ENCODE measurements at places on chromosomes 7 and 10.

DNA sequence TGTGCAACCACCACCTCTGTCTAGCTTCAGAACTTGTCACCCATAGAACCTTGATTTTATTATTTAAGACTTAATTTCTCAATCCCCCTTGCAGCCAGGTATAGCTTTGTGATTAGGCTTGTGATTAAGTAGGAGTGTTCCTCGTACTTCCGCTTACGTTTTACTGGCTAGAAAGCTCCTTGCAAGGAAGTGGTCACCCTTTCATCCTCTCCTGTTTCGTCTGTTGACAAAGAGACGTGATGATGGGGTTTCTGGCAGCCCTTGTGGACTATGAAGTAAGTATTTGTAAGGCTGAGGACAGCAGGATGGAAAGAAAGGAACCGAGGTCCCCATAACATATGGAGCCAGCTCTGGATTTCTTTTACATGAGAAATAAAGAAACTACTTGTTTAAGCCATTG, 86.5 kb upstream of the KDM7A start:
- no peak for DNase-seq

GRCh38 chr7:15197042-15197977, 294.8 kb upstream of the DGKB start:
- no peak for DNase-seq

- DNase-seq, result no peak
Measured at GRCh38 chr10:118809357-118810220, 54.8 kb upstream of the CACUL1 start.

- DNase-seq, result no peak
Measured at GRCh38 chr7:13496976-13497375, 492.5 kb downstream of the ETV1 start.

- no peak for DNase-seq
Measured at GRCh38 chr10:62054408-62054807, 152.9 kb downstream of the ARID5B start.

DNA sequence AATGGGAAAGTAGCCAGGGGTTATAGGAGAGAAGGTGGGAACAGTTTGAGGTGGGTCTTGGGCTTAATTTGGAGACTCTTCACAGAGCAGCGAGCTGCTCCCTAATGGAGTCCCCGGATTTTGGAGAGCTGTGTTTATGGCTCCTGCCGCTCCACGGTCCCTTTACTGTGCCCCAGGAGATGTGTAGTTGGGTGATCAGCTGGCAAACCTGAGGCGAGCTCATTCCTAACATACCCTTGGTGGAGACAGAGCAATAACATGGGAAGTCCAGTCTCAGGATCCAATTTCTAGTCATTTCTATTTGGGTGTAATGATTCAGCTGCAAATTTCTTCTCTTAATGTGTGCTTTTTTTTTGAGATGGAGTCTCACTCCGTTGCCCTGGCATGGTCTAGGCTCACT, 1.5 kb downstream of the GARIN1A start:
- DNase-seq, result no peak

DNA sequence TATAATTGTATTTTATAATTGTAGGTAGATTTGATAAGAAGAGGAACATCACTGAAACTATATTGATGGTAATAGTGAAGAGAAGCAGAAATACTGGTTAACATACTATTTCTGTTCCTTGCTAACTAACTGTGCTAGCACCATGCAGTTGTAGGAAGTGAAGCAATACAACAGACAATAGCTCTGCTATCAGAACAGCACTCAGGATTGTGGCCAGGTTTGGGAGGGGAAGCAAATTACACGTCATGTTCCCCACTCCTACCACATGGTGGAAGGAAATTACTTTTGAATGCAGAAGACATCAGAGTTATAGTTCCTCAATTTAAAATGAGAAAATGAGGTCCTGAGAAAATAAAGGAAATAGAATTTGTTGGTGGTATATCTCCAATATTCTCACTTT, 151.1 kb downstream of the DGKB start:
- DNase-seq, result no peak

DNA sequence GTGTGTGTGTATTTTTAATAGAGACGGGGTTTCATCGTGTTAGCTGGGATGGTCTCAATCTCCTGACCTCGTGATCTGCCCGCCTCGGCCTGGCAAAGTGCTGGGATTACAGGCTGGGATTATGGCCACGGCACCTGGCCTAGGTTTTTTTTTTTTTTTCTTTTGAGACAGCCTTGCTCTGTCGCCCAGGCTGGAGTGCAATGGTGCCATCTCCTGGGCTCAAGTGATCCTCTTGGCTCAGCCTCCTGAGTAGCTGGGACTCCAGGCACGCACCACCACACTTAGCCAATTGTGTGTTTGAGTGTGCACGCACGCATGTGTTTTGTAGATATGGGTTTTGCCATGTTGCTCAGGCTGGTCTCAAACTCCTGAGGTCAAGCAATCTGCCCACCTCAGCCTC, 629.8 kb downstream of the ETV1 start:
- DNase-seq, result no peak

DNA sequence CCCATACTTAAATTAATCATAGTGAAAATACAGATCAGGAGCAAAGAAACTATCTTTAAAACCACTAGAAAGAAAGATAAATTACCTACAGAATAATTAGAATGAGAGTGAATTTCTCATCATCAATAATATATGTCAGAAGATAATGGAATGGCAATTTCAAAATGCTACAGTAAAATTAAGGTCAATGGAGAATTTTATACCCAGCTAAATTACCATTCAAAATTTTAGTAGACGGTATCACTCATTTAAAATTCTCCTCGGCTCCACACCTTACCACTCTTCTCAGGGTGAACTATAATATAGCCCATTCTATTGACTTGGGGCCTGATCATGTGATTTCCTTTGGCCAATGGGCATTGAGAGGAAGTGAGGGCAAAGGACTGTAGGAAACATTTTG, 192.5 kb upstream of the TCERG1L start:
- DNase-seq, result no peak

- no peak for DNase-seq
Measured at GRCh38 chr10:513393-513792, 176.1 kb downstream of the DIP2C start.

DNA sequence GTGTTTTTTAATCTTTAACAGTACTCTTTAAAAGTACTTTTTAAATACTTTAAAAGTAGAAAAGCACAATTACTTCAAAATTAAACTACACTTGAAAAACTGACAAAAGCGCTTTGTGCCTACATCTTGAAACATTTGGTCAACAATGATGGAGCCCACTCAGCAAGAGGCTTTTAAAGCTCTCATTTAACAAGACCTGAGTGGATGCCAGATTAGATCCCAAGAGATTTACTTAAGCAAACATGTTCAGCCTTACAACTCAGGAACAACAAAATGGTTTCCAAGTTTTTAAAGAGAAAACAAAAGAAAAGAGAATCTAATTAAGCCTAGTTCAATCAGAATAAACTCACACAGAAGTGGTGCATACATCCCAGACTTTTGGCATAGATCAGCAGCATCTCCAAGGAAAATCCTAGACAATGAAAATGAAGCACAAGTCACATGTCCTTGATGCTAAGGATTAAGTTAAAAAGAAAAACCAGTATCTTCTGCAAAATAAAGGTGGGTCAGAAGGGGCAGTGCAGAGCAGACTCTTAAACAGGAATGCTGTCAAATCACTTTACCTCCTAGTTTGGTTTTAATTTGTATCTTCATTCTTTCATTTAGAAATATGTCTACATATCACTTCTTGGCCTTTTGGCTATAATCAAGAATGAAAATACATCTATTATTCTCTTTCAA, 26.2 kb downstream of the HIBADH start:
- no peak for DNase-seq

GRCh38 chr7:44750921-44751571, 2.4 kb downstream of the ZMIZ2 start:
- no peak for DNase-seq

GRCh38 chr7:142506601-142507000, 242.7 kb upstream of the PRSS1 start:
- DNase-seq, result no peak

DNA sequence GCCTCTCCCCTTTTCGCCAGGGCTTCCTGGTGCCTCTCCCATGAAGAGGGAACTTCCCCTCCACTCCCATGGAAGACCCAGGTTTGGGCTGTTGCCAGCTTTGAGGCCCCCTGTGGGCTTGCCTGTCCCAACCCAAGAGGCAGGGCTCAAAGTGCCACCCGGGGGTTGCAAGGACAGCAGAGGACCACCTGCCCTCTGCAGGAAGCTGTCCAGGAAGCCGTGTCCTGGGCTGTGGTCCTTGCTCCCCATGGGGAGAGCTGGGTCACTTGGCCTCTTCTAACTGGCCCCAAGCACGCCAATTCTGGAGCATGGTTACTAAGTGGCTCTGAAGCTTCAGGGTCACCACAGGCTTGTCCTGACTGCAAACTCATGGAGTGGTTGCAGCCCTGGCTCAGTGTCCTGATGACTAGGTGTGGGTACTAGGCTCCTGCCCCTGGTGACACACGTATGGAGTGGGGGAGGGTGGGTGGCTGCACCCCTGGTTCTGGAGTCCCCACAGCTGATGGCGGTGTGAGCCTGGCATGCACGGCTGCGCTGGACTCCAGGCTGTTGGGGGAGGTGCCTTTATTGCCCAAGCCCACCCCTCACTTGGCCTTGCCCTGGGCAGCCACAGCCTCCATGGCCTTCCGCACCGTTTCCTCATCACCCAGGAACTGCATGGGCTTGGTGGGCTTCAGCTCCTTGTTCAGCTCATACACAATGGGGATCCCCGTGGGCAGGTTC, 3.0 kb downstream of the PGAM2 start:
- no peak for DNase-seq

- no peak for DNase-seq
Measured at GRCh38 chr7:95002775-95003174, 95.4 kb downstream of the PPP1R9A start.

GRCh38 chr10:127406018-127406550, 143.0 kb upstream of the NPS start:
- no peak for DNase-seq

GRCh38 chr7:63071396-63071795, 927.3 kb upstream of the ZNF722 start:
- no peak for DNase-seq

GRCh38 chr7:119545118-119545517, 727.9 kb upstream of the KCND2 start:
- no peak for DNase-seq

DNA sequence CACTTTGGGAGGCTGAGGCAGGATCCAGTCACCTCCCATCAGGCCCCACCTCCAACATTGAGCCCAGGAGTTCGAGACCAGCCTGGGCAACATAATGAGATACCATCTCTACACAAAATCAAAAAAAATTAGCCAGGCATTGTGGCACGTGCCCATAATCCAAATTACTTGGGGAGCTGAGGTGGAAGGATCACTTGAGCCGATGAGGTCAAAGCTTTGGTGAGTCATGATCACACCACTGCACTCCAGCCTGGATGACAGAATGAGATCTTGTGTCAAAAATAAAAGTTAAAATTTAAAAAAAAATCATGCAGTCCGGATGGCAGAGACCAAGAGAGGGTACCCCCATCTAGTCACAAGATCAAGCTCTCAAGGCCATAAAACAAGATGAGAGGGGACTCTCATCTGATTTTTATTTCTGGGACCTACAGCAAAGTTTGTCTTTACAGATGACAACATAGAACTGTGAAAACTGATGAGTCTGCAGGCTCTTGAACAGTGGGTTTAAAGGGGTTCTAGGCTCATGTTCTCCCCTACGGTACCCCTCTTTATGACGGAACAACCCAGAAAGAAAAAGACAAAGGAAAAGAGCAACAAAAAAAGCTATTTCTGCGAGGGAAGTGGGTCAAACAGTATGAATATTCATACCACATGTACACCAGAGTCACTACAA, 28.9 kb upstream of the CREB3L2 start:
- no peak for DNase-seq

- DNase-seq, result no peak
Measured at GRCh38 chr10:127408112-127408710, 140.9 kb upstream of the NPS start.

DNA sequence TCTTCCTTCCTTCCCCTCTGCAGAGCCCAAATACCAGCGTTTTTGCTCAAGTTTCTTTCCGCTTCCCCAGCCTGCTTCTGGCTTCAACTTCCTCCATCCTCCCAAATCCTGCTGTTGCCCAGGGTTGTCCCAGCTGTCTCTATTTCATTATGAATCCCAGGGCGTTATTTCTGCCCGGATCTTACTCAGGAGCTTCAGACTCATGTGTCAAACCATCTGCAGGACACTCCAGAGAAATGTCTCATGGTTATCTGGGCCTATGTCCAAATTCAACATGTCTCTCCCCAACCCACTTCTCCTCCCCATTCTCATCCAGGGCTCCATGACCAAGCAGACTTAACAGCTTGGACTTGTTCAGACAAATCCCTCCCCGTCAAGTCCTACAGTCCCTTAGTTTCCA, 15.6 kb downstream of the ARHGAP22 start:
- DNase-seq, result peak; percentile 17

DNA sequence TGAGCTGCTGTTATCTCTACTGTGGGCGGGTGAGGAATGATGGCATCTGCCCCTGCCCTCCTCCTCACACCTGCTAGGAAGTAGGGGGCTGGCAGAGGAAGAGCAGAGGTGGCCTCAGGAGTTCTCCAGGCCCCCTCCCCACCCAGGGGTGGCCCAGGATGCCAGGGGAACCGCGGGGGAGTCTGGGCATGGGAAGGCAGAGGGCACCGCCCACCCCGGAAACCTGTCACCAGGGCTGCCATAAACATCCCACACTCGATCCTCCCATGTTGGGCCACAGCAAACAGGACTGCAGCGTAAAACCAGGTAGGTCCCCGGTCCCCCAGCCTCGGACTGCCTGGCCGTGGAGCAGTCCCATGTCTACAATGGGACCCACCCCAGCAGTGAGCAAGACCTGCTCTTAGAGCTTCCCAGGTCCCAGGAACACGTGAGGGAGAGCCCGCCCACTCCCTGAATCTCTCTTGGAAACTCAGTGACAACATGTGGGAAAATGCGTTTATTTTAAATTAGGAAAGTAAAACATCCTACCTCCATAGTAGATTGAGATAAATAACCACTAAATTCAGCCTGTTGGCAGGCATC, 23.4 kb downstream of the EBF3 start:
- no peak for DNase-seq

- peak; percentile 92 for DNase-seq
Measured at GRCh38 chr10:71999360-72000072, 35.3 kb downstream of the CHST3 start.

GRCh38 chr10:13234172-13234571, at the start of gene UCMA:
TSS of gene UCMA (minus strand) at chr10:13234374. CDS start at chr10:13234258, 116 bp downstream.
- DNase-seq, result no peak

DNA sequence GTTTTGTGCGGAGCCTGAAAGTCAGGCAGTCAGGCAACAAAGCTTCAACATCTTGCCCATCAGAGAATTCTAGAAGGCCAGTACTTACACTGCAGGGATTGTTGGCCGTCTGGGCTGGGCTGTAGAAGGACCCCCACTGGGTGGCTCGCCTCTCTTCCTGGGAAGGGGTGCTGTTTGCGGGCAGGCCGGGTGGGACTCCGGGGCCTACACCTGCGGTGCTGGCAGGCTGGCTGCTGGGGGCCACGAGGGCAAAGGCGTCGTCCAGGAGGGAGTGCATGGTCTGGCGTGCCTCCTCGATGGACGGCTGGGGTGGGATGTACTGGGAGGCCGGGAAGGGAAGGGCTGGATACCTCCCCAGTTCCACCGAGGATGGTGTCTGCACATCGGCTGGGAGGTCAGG, 63.1 kb upstream of the ATP6V0A4 start:
- no peak for DNase-seq

GRCh38 chr10:70267161-70267933, 16.5 kb downstream of the NPFFR1 start:
- DNase-seq, result no peak

GRCh38 chr7:142348100-142348499, 90.2 kb upstream of the PRSS58 start:
- no peak for DNase-seq
